ENCODE measurements at places on chromosomes 3 and 15.

GRCh38 chr3:134090031-134090430, 60.3 kb upstream of the SLCO2A1 start:
- DNase-seq: no peak

- no peak for DNase-seq
These were observed 50.9 kb upstream of the DCBLD2 start for GRCh38 chr3:98952404-98952803.

GRCh38 chr3:148211725-148212124, 486.0 kb upstream of the AGTR1 start:
- peak; percentile 2 for DNase-seq

GRCh38 chr15:51095681-51096331, 1.1 kb upstream of the TNFAIP8L3 start:
- DNase-seq: no peak

- DNase-seq: peak; percentile 63
These were observed 4.4 kb upstream of the BRPF1 start for GRCh38 chr3:9727041-9727595.

- no peak for DNase-seq
These were observed 4.1 kb downstream of the DET1 start for GRCh38 chr15:88542342-88542733.

- no peak for DNase-seq
These were observed 12.8 kb downstream of the TMEM62 start for GRCh38 chr15:43146184-43146583.

GRCh38 chr3:14125193-14126016, 553 bp downstream of the TMEM43 start:
- DNase-seq: peak; percentile 60

GRCh38 chr15:31077181-31077580, 24.3 kb downstream of the TRPM1 start:
- DNase-seq: peak; percentile 45

DNA sequence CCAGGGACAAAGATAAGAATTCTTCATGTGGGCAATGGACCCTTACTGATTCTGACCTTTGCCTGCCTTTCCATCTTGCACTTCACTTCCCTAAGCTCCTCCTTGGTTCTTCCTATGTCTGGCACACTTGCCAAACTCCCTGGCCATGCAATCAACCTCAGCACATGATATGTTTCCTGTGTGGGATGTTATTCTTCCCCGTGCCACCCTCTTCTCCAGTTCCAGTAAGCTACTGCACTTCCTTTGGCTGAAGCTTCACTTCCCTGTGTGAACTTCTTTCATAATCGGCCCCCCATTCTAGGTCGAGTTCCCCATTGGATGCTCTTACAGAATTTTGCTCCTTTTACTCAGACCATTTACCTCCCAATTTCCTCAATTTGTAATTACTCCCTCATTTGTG, 10.7 kb upstream of the TASOR start:
- no peak for DNase-seq

- DNase-seq: peak; percentile 14
These were observed 26.4 kb upstream of the ZBED2 start for GRCh38 chr3:111621535-111621934.

DNA sequence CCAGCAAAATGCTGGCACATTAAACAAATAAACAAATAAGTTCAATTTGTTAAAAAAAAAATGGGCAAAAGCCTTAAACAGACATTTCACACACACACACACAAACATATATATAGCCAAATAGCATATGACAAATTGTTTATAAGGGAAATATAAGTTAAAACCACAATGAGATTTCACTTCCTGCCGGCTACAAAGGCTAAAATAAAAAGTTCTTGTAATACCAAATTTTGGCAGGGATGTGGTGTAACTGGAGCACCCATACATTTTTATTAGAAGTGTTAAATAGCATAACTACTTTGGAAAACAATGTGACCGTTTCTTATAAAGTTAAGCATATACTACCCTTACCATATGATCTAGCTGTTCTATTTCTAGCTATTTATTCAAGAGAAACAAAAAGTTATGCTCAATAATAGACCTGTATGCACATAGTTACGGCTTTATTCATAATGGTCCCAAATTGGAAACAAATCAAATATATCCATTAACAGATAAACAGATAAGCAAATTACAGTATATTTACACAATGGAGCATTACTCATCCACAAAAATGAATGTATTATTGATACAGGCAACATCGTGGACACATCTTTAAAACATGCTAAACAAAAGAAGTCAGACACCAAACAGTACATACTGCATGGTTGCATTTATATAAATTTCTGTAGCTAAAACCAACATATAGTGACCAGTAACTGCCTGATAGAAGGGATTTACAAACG, 93.9 kb downstream of the EOMES start:
- no peak for DNase-seq
